Peyer's patch (tissue), 4 donors: ENCODE measurements at places on chromosomes 3 and 15.

DNA sequence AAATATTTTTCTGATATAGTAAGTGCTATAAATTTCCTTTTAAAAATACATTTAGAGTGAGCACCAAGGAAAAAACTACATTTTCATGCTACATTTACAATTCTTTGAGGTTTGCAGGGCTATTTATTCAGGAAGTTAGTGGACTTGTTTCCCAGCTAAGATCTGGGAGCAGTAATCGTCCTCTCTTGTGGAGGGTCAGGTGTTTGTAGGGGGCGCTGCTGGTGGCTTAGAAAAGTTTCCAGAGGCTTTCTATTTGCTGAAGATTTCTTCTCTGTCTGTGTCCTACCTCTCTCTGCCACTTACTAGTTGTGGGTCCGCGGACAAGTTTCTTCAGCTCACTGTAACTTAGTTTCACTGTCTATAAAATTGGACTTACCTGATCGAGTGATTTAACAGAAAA is 163.9 kb downstream of the PEX5L start:
- DNase-seq = no peak

- DNase-seq = peak; percentile 75
These were observed 4.8 kb downstream of the UBE2E1 start for GRCh38 chr3:23810343-23811184.

DNA sequence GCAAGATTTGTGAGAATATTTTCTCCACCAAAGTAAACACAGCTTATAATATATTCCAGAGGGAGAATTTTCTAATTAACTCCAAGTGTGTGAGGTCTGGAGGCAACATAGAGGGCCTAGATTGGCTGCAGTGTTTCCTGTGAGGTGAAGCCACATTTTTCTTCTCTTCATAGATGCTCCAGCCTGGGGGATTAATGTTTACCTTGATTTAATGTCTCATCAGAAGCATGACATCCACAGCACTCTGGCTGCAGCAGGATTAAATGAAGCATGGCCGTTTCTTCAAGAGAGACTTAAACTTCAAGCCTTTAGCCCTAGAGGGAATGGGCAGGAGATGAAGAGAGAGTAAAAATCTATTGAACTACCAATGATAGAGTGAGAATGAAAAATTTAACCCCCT is 137.9 kb upstream of the ZBTB20 start:
- DNase-seq = no peak

GRCh38 chr3:45881078-45882022 is 5.0 kb upstream of the CCR9 start:
- DNase-seq = peak; percentile 78

- DNase-seq = no peak
These were observed 11.2 kb upstream of the LIPC start for GRCh38 chr15:58420579-58421043.
